MV-4-11 (cell line): ENCODE measurements at places on chromosomes 6 and 20.

DNA sequence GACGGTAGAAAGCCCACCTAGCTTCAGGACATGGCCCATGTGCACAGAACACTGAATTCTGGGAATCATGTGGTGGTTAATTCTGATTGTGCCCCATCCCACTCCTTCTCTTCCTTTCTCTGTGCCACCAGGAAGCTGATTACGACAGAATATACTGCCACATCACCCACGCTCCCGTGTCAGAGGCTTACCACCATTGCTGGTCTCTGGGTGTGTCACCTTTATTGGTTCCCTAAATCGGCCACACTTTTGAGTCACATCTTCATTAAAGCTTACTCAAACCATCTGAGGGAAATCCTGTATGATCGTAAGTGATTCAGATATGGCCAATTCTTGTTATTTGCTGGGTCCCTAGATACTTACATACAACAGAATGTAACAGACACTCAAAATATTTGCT is 3.1 kb downstream of the TRMT6 start:
- DNase-seq: peak; percentile 72

GRCh38 chr6:7615611-7616383 is 25.8 kb downstream of the SNRNP48 start:
- DNase-seq: peak; percentile 41

GRCh38 chr6:166461821-166462460 is 79.2 kb upstream of the MPC1 start:
- no peak for DNase-seq

DNA sequence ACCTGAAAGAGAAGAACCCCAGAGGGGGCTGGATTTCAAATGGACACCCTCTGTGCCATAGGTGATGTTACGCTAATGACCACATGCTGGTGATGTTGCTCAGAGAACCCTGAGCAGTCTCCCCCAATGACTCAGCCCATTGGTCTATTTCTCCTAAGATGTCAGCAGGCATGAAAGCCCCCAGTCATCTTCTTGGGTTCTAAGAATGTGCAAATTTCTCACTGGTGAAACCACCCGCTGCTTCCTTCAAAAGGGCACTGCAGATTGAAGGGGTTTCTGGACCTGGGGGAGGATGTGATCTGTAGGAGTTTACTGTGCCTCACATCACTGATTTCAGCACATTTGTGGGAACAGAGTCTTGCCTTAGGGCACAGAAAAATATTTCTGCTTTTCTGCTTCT is 298.4 kb upstream of the MOCS1 start:
- DNase-seq: no peak

DNA sequence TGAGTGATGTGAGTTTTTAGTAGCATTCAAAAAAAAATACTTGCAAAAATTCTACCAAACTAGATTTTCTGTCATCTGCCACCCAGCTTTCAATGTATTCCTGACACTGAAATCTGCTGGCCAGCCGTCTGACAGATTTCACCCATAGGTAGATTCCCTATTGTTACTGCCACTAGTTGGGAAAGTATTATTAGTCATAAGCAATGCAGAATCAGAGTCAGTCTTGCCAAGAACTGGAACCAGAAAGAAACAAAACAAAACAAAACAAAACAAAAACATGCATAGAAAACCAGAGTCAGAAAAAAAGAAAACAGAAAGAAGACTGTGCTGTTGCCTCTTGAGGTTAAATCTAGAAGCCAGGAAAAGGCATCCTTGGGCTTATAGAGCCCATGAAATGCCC is 293.1 kb upstream of the KCNQ5 start:
- DNase-seq: no peak

- no peak for DNase-seq
These were observed 104.0 kb upstream of the ZFP64 start for GRCh38 chr20:52295556-52295955.

GRCh38 chr6:154974485-154975149 is 20.5 kb upstream of the TIAM2 start:
- no peak for DNase-seq

GRCh38 chr20:32749914-32750637 is 6.8 kb upstream of the COMMD7 start:
- DNase-seq: no peak

GRCh38 chr20:23231561-23232218 is 118.9 kb upstream of the NXT1 start:
- DNase-seq: no peak

GRCh38 chr6:144098993-144099392 is 3.6 kb upstream of the SF3B5 start:
- DNase-seq: no peak

- no peak for DNase-seq
These were observed 95.5 kb downstream of the KCNB1 start for GRCh38 chr20:49386848-49387580.

DNA sequence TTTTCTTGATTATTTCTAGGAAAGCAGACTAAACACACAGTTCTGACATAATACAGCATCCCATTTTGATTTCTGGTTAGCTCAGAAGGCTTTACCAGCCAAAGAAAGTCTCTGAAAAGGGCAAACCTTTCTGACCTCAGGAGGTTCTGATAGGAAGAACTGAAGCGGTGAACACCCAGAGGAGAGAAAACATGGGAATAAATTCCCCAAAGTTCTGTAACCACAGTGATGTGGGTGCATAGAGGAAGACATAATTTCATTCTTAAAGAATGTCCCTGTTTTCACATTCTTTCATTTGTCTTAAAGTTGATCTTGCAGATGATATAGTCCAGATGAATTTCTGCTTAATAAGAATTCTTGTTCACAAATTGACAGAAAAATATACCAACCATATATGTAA is 60.3 kb downstream of the RSPO3 start:
- DNase-seq: no peak

GRCh38 chr20:57281900-57282299 is 15.5 kb upstream of the BMP7 start:
- no peak for DNase-seq

DNA sequence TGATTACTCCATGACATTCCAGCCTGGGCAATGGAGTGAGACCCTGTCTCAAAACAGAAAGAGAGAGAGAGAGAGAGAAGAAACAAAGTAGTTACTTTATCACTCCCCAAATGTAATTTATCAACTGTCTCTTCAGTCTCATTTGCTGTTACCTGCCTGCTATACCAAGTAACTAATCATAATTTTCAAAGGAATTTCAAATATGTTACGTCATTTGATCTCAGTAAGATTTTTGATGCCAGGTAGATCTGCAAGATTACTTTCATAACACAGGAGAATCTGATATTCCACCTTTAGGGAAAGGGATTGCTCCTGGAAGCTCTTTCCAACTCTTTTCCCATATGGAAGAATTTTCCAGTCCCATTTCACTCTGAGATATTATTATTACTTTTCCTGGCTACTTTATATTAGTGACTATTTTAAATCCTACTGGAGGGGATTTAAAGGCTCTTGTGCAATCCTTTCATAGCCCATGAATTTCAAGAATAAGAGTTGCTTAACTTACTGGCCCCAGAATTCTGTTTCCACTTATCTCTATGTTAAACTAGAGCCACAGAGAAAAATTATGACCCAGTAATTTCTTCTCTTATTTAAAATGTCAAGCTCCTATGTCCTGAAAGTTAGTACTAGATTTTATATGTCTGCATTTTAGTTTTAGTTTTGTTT is 390.2 kb upstream of the FLRT3 start:
- DNase-seq: no peak

GRCh38 chr6:158825038-158825950 is 6.1 kb upstream of the EZR start:
- no peak for DNase-seq

DNA sequence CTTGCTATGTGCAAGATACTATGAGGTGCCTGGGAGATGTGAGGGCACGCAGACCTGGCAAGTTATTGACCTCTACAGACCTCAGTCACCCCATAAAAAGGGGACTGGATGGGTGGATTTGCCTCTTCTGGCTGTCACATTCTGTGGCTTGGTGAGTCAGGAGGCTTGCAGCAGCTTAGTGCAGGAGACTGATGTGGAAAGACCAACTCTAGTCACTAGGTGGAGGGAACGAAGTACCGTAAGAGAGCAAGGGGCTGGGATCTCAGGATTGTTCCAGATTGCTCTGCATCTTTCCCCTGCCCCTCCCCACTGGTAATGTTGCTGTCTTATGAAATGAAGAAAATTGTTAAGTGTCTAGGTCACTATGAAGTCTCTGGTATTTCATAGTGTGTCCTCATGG is 3.3 kb downstream of the MAPRE1 start:
- DNase-seq: peak; percentile 73

- peak; percentile 13 for DNase-seq
These were observed at the start of gene C6orf118 for GRCh38 chr6:165308926-165309731. Gene C6orf118 (minus strand): TSS chr6:165309605. CDS start chr6:165309586, 19 bp downstream.

DNA sequence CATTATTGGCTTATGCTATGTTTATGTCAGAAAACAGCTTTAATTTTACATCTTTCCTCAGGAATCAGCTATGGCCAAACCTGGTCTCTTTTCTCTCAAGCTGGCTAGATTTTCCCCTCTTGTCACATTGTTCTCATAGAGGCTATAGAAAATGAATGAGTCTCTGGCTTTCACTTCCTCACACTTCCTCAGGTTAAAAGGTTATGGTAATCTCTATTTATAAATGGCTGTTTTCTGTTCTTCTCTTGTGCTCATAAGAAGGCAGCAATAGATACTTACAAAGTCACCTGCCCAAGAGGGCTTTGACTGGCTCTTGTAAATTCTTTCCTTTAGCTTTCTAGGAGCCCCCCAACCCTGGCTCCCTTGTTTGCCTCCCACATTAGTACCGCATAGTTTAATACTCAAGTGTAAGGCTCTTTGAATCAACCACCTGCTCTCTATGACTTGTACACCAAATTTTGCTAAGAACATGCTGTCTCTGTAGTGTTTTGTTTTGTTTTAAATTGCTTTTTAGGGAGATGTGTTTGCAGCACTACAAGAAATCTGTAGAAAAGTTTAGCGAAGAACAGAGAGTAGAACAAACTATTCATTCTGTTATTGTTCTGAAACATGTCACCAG is 897.4 kb upstream of the CITED2 start:
- peak; percentile 78 for DNase-seq

- no peak for DNase-seq
These were observed 1.3 kb downstream of the MAS1 start for GRCh38 chr6:159892053-159892452.

DNA sequence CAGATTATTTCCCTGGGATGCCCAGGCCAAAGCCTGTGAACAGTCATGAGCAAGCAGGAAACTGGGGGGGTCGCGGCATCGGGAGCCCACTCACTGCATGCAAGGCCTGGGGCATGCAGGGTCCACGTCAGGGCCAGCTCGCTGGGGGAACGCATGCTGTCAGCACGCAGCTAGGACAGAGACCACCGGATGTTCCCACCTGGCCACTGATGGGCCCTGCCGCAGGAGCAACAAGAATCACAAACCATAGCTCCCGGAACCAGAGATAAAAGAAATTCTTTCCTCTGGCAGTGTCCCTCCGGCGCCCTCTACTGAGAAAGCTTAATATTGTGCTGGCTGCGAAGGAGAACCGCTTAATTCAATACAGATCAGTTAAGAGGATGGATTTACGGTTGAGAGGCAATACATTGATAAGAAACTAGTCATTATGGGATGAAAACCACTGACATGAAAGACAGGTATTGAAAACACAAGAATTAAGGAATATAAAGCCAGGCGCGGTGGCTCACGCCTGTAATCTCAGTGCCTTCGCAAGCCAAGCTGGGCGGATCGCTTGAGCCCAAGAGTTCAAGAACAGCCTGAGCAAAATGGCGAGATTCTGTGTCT is 32.6 kb downstream of the C6orf15 start:
- peak; percentile 43 for DNase-seq

GRCh38 chr20:11918391-11918845 is 725 bp downstream of the BTBD3 start:
- no peak for DNase-seq

DNA sequence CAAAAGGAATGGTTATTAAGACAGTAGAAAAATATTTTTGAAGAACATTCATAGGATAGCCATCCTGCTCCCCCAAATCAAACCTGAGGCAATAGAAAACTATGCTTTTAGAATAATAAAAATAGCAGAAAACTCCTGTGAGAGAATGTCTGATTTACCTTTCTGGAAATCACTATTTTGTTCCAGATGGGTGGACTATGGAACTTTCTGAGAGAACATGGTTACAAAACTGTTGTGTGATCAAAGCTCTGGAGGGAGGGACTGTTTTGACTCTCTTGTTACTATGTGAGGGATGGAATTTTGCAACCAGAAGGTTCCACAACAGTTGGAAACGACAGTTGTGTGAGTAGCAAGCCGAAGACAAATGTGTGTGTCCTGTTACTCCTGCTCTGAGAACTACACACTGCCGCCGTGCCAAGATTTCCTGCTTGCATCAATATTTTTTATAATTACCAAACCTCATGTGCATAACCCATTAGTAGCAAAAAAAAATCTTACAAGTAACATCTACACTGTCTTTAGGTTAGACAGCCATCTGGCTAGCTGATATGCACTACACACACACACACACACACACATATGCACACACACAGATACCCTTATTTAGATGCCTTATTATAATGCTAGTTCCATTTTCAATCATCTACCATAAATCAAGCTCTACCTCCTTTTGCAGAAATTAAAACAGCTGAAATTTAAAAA is 11.0 kb upstream of the HIVEP1 start:
- no peak for DNase-seq

DNA sequence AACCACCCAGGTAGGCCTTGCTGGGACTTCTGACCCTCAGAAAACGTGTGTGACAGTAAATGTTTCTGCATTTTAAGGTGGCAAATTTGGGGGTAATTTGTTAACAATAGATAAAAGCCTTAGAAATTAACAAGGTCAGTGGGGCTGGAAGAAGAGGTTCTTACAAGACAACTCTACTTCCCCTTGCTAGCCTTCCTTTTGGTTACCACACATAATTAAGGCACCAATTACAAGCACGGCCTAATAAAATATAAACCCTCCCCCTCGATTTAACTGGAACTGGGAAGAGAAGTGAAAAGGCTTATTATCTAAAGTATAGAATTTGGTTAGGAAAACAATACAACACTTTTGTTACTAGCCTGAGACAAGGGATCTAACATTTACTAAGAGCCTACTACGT is 38.8 kb downstream of the ELOVL5 start:
- DNase-seq: no peak

DNA sequence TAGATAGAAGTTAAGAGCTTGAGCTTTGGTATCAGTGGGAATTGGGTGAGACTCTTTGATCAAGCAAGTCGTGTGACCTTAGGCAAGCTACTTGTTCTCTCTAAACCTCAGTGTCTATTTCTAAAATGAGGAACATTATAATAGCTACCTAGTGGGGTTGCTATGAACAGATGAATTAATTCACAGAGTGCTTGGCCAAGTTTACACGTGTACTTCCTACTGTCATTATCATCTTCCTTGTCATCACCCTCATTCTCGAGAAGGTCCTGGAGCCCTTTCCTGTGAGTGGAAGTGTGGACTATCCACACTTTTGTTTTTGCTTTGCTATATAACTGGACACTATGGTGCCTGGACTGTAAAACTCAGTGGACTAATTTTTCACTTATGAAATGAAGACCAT is 64.0 kb downstream of the BCKDHB start:
- peak; percentile 8 for DNase-seq

DNA sequence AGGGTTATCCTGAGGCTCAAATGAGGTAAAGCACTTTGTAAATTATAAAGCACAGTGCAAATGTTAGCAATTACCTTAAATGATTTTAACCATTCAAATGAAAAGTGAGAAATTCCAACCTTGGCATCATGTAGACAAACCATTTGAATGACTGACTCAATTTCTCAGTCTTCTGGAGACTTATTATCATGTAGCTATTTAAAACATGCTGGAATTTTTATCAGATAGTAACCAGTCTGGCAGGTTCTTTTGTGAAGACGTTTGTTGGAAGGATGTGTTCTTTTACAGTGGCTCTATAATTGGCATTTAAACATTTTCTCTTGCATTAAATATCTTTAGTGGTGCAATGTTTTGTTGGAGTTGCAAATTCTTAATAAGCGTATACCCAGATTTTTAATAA is 386.6 kb downstream of the NKAIN2 start:
- DNase-seq: no peak
